Ovary (tissue), 10 donors: ENCODE measurements at places on chromosomes 11 and 22. TPM values are rescaled to one million over a fixed set of nuclear protein-coding genes. Genes with fewer than 3 reads are reported as not detected.

The ACTN3 gene
- not detected for polyA plus RNA-seq

The UBQLN3 gene
- polyA plus RNA-seq = not detected

The SULT4A1 gene
- 1.5 TPM for polyA plus RNA-seq

The MS4A4E gene
- polyA plus RNA-seq = 0.27 TPM

The CD3D gene
- 0.85 TPM for polyA plus RNA-seq

The P2RY2 gene
- 0.44 TPM for polyA plus RNA-seq

The LGR4 gene
- polyA plus RNA-seq = 15.3 TPM

The SPINDOC gene
- polyA plus RNA-seq = 15.8 TPM

The OR2D2 gene
- polyA plus RNA-seq = not detected

The GNB1L gene
- polyA plus RNA-seq = 5.1 TPM

The MAPK8IP1 gene
- polyA plus RNA-seq = 8.0 TPM

DNA sequence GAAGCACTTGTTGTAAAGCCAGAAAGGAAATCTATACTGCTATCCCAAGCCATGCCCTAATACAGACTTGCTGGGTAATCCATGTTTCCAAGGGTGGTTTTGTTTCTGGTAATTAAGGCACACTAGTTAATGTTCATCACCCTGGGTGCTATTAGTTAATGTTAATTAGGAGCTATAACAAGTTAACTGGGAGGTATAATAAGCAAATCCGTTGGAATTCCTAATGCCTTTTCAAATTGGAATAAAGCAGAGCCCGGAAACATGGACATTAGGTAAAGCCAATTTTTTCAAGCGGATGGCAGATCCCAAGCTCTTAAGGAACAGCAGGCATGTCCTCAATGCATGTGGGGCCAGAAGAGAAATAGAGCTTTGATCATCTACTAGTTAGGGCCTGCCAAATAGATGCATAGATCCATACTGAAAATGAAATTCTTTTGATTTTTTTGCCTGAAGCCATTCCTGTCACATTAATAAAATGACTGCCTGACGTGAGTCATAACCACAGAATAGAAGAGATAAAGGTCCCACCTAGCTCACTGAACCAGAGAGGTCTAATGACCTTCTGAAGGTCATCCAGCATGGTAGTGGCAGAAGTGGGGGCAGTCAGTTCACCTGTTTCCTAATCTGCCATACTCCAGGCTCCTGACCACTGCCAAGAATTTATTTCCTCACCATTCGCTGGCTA lies 28.5 kb upstream of the CCDC34 start:
- peak overlapping the region; percentile 73 for H3K27ac ChIP-seq
- no peaks in the 10 kb centered on the region for H3K27me3 ChIP-seq
- H3K4me3 ChIP-seq = no peak overlapping the region
- H3K36me3 ChIP-seq = no peaks in the 10 kb centered on the region

DNA sequence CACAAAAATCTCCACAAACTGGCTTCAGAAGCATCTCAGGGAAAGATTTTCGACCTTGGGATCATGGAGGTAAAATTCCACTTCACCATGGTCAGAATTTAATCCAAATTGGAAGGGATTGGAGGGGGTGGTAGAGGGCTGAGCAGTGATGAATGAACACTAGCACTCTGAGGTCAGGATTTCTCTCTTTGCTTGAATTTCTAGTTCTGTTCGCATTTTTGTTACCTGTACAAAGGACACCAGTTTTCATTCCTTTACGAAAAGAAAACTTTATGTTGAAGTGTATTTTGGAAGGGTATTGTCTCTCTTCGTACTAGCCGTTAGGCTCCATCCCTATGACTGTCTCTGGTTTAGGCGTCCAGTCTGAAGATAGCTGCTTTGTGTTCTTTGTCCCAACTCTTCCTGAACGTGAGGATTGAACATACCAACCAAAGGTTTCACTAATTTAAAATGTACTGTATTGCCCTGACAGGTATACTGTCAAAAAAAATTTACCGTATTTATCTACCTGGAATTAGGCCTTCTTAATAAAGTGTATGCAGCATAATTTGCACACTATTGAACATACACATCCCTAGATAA lies 772 bp downstream of the GRAP2 start:
- H3K4me1 ChIP-seq = no peaks in the 10 kb centered on the region
- no peaks in the 10 kb centered on the region for H3K27me3 ChIP-seq
- no peaks in the 10 kb centered on the region for H3K36me3 ChIP-seq
- no peak overlapping the region for H3K4me3 ChIP-seq
- DNase-seq = no peak

GRCh38 chr11:116557282-116557681 lies 215.5 kb downstream of the BUD13 start:
- no peak overlapping the region for H3K4me3 ChIP-seq
- no peak overlapping the region for H3K27ac ChIP-seq
- no peaks in the 10 kb centered on the region for H3K27me3 ChIP-seq
- no peak for DNase-seq

DNA sequence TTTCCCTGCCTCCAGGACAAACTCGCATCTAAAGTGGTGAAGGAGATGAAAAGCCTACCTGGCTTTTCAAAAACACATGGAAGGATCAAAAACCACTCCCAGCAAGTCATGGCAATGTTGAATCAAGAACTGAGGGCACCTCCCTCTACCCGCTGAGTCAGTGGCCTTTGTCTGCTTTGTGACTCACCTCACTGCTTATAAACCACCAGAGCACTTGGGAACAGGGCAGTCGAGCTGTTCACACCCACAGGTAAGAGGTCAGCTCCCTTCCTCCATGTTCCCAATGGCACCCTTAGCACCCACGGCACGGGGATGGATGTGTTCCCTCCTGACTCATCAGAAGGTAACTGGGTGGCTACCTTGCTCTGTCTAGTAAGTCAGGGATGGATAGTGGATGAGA lies 21.7 kb downstream of the TENM4 start:
- H3K36me3 ChIP-seq = no peaks in the 10 kb centered on the region
- H3K4me3 ChIP-seq = no peak overlapping the region
- H3K4me1 ChIP-seq = peaks cover 23% of the 10 kb centered on the region
- DNase-seq = no peak
- H3K27me3 ChIP-seq = no peaks in the 10 kb centered on the region
- H3K27ac ChIP-seq = no peak overlapping the region

GRCh38 chr11:48106166-48106565 lies 110.4 kb upstream of the OR4B1 start:
- H3K36me3 ChIP-seq = no peaks in the 10 kb centered on the region
- H3K4me1 ChIP-seq = no peaks in the 10 kb centered on the region
- DNase-seq = no peak
- no peak overlapping the region for H3K27ac ChIP-seq
- no peak overlapping the region for H3K4me3 ChIP-seq
- no peaks in the 10 kb centered on the region for H3K27me3 ChIP-seq

DNA sequence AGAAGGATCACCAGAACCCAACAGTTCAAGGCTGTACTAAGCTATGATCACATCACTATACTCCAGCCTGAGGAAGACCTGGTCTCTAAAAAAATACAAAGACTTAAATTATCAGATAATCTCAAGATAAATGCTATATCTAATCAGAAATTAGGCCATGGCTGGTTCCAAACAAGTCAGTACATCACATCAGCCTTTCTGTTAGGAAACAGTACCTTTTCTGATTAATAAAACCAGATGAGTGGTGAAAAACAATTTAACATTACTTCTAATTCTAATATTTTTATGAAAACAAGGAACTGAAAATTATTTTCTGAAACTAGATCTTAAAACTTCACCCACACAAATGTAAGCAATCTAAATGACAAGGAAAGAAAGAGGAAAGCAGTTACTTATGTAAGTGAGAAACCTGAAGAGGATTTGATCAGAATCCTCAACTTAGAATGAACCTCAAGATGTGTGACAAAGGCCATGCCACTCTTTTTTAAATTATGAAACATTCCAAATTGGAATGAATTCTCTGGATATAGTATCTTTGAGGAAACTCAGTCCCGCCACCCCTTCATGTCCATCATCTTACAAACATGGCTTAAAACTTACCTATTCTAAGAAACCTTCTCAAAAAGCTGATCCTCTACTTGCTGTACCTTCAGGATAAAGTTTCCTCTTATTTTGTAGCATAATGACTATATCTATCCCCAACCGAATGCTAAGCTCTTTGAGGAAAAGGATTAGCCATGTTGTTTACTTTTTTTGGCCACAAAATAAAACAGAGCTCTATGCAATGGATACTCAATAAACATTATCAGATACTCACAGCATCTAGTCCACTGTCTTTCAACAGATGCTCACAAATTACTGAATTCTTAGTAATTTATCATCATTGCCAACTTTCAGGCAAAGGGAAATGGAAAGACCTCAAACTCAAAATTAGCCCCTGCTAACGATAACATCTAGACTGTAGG lies 132.0 kb downstream of the MRTFA start:
- H3K27ac ChIP-seq = no peak overlapping the region
- H3K4me1 ChIP-seq = peaks cover 6% of the 10 kb centered on the region
- H3K4me3 ChIP-seq = no peak overlapping the region
- DNase-seq = no peak

DNA sequence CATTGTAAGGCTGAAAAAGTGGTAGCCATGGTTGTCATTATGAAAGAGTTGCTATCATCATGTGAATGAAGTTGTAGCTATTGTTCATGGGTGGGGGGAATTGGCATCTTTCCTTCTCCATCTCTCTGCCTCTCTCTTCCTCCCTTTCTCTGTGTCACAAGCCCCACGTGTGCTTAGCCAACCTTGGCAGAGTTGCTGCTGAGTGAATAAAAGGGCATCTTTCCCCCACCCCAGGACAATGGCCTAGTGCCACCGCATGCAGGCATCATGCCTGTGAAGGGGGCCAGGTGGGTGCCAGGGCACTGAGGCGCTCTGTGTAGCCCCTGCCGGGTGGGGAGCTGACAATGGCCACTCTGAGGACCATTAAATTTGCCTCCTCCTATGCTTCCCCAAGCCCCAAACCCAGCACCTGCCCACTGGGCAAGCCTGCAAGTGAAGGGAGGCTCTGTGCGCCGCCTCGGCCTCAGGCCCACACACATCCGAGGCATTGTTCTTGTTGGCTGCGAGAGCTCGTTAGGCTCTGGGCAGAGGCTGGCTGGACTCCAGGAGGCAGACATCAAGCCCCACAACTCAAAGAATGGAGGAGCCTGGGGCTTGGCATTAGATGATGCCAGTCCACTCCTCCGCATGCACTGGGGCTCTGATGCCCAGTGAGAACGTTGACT lies 103.9 kb downstream of the SEZ6L start:
- no peak overlapping the region for H3K27ac ChIP-seq
- no peaks in the 10 kb centered on the region for H3K4me1 ChIP-seq
- no peak overlapping the region for H3K4me3 ChIP-seq
- no peaks in the 10 kb centered on the region for H3K36me3 ChIP-seq
- H3K27me3 ChIP-seq = no peaks in the 10 kb centered on the region

GRCh38 chr22:47391169-47392053 lies 629.0 kb downstream of the TBC1D22A start:
- H3K4me3 ChIP-seq = no peak overlapping the region
- no peak overlapping the region for H3K27ac ChIP-seq
- no peaks in the 10 kb centered on the region for H3K27me3 ChIP-seq
- peaks cover 3% of the 10 kb centered on the region for H3K4me1 ChIP-seq
- no peaks in the 10 kb centered on the region for H3K36me3 ChIP-seq

DNA sequence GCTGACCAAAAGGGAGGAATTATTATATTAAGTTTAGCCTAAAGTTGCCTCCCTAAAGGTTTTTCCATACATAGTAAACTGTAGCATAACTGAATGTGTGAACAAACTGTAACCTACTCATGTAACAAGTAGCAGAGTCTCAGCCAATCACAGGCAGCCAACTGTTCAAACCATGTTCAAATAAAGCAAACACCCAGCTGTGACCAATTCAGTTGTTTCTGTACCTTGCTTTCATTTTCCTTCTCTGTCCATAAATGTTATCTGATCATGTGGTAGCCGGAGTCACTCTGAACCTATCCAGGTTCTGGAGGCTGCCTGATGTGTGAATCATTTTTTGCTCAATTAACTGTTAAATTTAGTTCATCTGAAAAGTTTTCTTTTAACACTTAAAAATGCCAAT lies 373.5 kb downstream of the GUCY1A2 start:
- no peak for DNase-seq
- H3K27ac ChIP-seq = no peak overlapping the region
- H3K27me3 ChIP-seq = no peaks in the 10 kb centered on the region
- H3K4me1 ChIP-seq = no peaks in the 10 kb centered on the region
- H3K4me3 ChIP-seq = no peak overlapping the region
- no peaks in the 10 kb centered on the region for H3K36me3 ChIP-seq

- no peaks in the 10 kb centered on the region for H3K36me3 ChIP-seq
- H3K27me3 ChIP-seq = no peaks in the 10 kb centered on the region
- H3K4me1 ChIP-seq = peaks cover 3% of the 10 kb centered on the region
- no peak for DNase-seq
- no peak overlapping the region for H3K27ac ChIP-seq
- no peak overlapping the region for H3K4me3 ChIP-seq
Observed at GRCh38 chr11:110433393-110434333, 3.9 kb downstream of the FDX1 start.

DNA sequence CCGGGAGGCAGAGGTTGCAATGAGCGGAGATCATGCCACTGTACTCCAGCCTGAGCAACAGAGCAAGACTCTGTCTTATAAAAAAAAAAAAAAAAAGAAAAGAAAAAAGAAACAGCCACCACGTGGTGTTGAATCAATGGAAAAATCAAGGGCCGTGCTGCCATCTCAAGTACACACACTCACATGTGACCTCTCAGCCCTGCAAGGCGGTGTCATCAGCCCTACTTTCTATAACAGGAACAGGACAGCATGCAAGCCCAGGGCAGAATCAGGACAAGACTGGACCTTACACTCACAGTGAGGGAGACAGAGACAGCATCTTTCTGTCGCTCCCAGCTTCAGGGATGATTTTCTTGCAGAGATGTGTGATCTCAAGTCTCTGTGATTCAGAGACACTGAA lies 179.6 kb downstream of the MPPED1 start:
- H3K4me1 ChIP-seq = no peaks in the 10 kb centered on the region
- no peak overlapping the region for H3K27ac ChIP-seq

DNA sequence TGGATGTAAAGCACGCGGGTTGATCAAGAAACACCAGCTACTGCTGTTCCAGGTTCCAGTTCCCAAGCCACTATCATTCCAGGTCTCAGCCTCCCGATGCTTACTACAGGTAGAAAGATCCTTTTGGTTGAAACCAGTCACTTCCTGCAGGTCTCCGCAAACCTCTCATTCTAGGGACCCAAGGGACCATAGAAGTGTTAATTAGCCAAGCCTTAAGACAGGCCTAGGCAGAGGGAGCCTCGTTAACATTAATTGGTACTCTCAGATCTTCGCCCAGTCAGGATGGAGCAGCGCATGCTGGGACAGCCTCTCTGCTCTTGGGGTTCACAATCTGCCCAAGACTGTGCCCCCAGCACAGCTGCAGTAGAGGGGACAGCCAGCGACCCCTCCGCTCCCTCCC lies 11.2 kb upstream of the OAF start:
- no peaks in the 10 kb centered on the region for H3K36me3 ChIP-seq
- no peak for DNase-seq
- H3K4me1 ChIP-seq = no peaks in the 10 kb centered on the region
- H3K27me3 ChIP-seq = no peaks in the 10 kb centered on the region
- H3K4me3 ChIP-seq = no peak overlapping the region
- no peak overlapping the region for H3K27ac ChIP-seq

DNA sequence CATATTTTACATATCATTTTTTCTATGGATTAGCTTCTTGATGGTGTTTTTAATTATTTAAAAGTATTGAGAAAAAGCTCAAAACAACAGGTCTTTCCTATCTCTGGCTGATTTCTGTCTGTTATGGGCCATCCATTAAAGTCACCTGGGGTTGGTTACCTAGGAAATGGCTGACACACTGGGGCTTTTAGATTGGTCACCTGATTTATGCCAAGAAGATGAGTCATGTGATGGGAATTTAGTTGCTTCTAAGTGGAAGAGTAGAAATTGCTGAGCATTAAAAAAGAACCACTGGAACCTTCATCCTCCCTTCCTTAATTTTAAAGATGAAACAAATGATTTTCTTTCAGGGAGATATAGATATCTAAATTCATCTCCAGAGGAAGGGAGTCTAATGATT lies 48.8 kb upstream of the LARGE1 start:
- H3K4me1 ChIP-seq = no peaks in the 10 kb centered on the region
- no peak overlapping the region for H3K4me3 ChIP-seq
- H3K36me3 ChIP-seq = no peaks in the 10 kb centered on the region
- no peak overlapping the region for H3K27ac ChIP-seq
